ENCODE measurements at places on chromosomes 5 and 9.

GRCh38 chr9:18499980-18500379 is 26.0 kb downstream of the ADAMTSL1 start:
- DNase-seq = no peak

- DNase-seq = no peak
Observed at GRCh38 chr5:51622161-51622790, 239.0 kb downstream of the ISL1 start.

DNA sequence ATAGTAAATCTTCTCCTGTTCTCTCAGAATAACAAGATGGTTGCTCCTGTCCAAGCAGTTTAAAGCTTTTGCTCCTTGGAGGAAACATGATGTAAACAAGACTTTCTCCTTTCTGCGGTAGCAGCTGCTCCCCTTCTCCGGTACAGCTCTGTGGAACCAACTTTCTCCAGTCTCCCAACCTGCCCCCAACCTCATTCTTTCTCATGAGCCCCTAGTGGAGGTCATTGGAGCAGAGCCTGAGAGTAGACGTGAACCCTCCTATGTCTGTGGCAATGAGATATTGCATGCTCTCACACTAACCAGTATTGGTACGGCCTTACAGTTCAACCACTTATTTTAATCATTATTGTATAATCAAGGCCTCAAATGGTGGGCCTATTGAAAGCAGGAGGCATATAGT is 483.8 kb upstream of the CDH10 start:
- DNase-seq = no peak

GRCh38 chr5:115324021-115324420 is 27.6 kb upstream of the CCDC112 start:
- DNase-seq = no peak

- DNase-seq = no peak
Observed at GRCh38 chr5:174355208-174355612, 309.7 kb downstream of the NSG2 start.

- DNase-seq = no peak
Observed at GRCh38 chr9:120151806-120152205, 428.2 kb downstream of the CDK5RAP2 start.

- no peak for DNase-seq
Observed at GRCh38 chr5:121497176-121497575, 354.5 kb upstream of the FTMT start.

- no peak for DNase-seq
Observed at GRCh38 chr5:132378580-132378979, 9.1 kb downstream of the SLC22A5 start.

DNA sequence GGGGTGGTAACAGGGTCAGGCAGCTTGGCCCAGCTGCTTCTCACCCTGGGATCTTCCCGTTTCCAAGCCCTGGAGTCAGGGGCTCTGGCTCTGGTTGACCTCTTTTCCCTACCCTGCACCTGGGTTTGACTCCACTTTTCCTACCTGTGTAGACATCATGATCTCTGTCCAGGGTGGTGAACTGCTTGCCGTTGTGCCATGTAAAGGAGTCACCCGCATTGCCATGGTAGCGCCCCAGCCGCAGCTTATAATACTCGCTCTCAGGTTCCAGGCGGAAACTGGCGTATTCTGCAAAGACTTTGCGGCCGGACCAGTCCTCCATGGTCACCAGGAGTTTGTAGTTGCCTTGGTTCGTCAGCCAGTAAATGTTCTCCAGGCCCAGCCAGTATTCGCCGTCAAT is 30.9 kb downstream of the ANGPTL2 start:
- no peak for DNase-seq

- DNase-seq = no peak
Observed at GRCh38 chr5:25539536-25539935, 894.8 kb upstream of the CDH10 start.

DNA sequence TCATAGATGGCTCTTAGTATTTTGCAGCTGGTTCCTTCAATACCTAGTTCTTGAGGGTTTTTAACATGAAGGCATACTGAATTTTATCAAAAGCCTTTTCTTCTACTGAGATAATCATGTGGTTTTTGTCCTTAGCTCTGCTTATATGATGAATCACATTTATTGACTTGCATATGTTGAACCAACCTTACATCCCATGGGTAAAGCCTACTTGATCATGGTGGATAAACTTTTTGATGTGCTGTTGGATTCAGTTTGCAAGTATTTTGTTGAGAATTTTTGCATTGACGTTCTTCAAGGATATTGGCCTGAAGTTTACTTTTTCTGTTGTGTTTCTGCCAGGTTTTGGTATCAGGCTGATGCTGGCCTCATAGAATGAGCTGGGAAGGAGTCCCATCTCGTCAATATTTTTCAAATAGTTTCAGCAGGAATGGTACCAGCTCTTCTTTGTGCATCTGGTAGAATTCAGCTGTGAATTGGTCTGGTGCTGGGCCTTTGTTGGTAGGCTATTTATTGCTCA is 49.7 kb downstream of the YIPF5 start:
- DNase-seq = no peak

GRCh38 chr9:114359801-114360200 is 28.0 kb downstream of the AKNA start:
- DNase-seq = no peak

GRCh38 chr5:55141945-55142690 is 17.9 kb upstream of the GPX8 start:
- no peak for DNase-seq

DNA sequence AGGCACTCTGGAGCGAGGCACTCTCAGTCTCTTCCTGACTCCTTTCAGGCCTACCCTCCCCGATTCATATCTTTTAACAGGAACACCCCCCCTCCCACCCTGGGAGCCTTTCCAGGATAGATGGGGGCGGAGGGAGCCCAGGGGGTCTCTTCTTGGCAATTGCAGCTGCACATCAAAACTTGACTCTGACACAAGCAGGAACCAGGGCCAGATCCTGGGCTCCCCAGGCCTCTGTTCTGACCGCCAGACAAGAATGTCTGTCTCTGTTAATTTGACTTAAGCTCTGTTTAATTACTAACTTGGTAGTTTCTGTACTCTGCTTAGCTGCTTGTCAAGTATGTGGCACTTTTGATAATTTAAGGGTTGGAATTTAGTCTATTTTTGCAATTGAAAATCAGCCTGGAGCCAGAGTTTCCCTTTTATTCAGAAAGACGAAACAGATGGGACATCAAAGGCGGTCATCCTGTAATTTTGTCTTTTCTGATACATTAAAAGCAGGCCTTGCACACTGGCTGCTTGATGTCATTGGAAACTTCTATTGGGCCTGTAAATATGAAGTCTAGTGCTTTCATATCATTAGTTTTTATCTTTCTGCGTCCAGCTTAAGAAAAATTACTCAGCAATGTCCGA is 43.3 kb downstream of the ACTL7B start:
- DNase-seq = no peak

DNA sequence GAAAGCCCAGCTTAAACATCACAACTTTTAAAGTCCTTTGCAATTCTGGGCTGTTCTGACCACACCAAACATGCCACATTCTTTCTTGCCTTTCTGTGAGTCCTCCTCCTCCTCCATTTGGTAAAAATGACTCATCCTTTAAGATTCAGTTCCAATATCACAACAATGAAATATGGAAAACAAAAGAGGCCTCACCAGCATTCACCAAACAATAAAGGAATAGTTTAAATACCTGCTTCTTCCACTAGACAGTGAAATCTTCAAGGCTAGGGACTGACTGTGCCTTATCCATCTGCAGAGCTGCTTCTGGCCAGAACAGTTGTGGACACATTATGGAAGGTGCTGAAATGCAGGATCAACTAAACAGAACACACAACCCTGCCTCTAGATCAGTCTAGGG is 36.0 kb downstream of the NR6A1 start:
- no peak for DNase-seq

GRCh38 chr5:179160584-179160983 is 100.4 kb downstream of the ZNF354C start:
- DNase-seq = no peak

DNA sequence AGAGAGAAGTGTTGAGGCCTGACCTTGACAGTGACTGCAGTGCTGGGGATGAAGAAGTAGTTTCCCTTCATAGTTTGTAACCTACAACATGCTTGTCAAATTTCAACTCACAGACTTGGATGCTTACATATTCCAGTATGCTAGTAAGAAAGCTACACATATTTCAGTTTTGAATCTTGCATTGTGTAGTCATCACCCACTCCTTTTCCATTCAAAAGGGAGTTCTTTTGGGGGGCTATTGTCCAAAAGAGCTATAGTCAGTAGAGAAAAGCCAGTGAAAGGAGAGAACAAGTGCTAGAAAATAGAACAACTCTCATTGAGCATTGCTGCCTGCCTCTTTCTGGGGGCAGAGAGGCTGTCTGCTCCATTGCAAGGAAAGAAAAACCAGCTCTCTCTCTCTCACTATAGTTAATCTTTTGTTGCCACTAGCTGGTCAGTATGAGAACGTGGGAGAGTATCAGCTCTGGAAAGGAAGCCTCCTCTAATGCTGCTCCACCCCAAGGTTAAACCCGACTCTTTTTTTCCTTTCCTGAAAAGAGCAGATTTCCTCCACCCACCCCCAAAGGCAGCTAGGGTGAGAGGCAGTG is 7.3 kb downstream of the ASTN2 start:
- DNase-seq = no peak

GRCh38 chr5:152456815-152457443 is 51.9 kb upstream of the NMUR2 start:
- no peak for DNase-seq

DNA sequence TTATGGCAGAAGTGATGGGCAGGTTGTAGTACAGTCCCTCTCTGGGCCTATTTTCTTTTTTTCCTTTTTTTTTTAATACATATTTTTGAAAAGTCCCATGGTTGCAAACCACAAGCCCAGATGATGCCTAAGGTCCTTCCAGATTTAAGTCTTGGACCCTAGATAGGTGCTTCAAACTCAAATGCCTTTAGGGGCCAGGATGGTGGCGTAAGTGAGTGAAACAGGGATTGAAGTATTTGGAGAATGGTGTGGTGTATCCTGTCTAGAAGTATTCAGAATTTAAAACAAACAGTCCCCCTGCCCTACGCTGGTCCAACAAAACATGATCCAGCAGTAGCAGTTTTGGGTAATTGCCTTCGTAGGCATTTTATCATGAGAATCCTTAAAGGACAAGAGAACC is 2.2 kb downstream of the TIGD6 start:
- DNase-seq = no peak

GRCh38 chr5:121758615-121759014 is 93.1 kb upstream of the FTMT start:
- no peak for DNase-seq

GRCh38 chr9:121491111-121491510 is 8.5 kb downstream of the GGTA1 start:
- DNase-seq = no peak

GRCh38 chr5:124995421-124995820 is 249.0 kb upstream of the ZNF608 start:
- no peak for DNase-seq

- DNase-seq = no peak
Observed at GRCh38 chr9:98195671-98196070, 3.2 kb upstream of the CORO2A start.

DNA sequence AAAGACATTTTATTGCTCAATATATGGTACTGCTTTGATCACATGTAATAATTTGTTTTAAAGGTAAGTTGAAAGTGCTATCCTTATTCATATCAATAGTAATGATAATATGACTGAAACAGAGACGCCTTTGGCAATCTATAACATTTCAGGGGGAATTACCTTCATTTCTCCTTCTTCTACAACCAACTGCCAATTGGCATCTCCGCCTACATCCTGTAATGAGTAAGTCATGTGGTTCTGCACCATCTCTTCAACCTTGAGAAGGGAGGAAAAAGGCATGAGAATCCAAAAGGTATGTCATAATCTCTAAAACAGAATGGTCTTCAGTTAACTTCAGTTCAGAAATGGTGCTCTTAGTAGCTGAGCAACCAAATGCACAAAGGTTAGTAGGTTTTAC is 52.4 kb downstream of the HMGCR start:
- no peak for DNase-seq

- no peak for DNase-seq
Observed at GRCh38 chr5:179234563-179235135, 110.6 kb downstream of the ADAMTS2 start.

DNA sequence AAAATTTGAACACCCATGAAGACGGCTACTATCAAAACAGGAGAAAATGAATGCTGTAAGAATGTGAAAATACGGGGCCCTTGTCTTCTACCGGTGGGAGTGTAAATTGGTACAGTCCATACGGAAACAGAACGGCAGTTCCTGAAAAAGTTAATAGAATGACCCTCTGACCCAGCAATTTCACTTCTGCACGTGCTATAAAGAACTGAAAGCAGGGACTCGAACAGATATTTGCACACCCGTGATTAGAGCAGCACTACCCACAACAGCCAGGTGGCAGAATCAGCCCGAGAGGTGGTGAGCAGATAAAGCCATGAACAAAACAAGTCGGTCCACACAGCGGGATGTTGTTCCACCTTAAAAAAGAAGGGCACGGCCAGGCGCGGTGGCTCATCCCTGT is 22.6 kb upstream of the SLC12A7 start:
- DNase-seq = no peak

DNA sequence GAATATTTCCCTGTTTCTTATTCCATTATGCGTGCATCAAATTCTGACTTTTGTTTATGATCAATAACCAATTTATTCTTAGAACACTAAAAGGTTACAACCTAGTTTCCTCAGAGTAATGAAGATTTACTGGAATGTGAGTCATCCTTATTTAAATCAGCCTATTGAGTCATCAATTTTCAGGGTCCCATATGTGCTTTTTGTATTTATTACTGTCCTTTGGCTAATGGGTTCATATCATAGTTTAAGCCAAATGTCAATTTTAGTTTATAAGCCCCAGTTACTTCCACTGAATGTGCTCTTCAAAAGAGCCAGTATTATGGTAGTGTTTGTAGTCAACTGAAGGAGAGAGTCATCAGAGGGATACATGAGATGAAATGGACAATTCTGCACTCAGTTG is 359.2 kb downstream of the PRR16 start:
- no peak for DNase-seq

GRCh38 chr5:14471507-14471906 is 110.1 kb upstream of the OTULINL start:
- DNase-seq = no peak

DNA sequence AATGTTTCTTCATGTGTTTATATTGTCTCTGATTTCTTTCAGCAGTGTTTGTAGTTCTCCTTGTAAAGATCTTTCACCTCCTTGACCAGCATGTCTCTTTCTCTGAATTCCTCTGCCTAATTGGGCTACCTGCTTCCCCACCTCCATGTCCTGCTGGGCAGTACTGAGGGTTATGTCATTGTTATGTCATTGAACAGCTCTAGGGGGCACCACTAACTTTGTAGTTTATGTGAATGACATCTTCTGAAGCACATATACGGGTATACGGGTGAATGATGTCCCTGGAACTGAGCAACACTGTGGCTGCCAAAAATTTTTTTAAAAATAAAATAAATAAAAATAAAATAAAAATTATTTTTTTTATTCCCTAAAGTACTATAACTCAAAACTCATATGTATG is 16.9 kb upstream of the SNCAIP start:
- DNase-seq = no peak

All from effector CD4-positive, alpha-beta T cell (primary cell).